T-helper 9 cell (primary cell): ENCODE measurements at places on chromosomes 1 and 21.

- no peak for DNase-seq
Measured at GRCh38 chr1:47918257-47918867, 78.8 kb downstream of the TRABD2B start.

DNA sequence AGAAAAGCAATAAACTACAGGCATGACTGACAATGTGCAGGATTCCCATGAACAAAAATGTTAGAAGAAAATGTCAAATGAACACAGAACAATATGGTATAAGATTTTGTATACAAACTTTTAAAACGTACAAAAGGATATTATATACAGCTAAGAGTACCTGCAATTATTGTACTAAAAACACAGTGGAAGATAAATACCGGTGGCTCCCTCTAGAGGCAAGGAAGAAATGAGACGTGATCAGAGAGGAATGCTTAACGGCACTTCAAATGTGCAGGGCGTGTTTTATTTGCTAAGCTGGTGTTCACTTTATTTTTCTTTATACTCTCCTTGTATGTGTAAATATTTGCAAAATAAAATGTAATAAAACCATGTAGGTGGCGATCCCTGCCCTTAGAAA is 191.8 kb upstream of the SAMSN1 start:
- DNase-seq, result peak; percentile 9

GRCh38 chr21:35217504-35218060 is 168.5 kb upstream of the RUNX1 start:
- no peak for DNase-seq

GRCh38 chr1:23505851-23506250 is 21.9 kb upstream of the ASAP3 start:
- DNase-seq, result no peak

DNA sequence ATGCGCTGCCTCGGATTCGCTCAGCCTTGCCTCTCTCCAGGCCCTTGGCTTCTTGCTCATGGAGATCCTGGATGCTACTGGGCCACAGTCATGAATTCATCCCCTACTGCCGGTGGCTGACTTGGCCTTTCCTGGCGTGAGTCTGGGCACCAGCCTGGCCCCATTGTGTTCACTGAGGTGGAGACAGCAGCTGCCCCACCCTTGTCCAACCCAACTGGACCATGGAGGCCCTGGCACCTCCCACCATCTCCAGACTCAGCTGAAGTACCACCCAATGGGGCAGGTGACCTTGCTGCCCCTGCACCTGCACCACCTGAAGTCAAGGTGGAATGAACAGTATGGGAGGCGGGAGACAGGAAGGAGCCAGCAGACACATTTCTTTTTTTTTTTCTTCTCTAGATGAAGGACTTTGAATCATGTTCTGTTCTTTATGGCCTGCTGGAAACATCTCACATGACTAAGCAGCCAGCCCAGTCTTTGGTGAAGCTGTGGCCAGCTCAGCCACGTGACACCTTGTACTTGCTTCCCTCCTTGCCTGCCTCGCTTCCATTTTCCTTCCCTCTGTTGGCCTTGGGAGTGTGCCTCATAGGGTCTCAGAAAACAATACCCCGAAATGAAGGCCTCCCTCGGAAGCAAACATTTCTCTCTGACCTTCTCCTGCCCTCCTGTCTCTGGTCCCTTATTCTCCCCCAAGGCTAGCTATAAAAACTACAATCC is 3.8 kb upstream of the SLC30A2 start:
- no peak for DNase-seq

- no peak for DNase-seq
Measured at GRCh38 chr1:43704838-43705237, 2.5 kb upstream of the ST3GAL3 start.

- DNase-seq, result no peak
Measured at GRCh38 chr21:45080232-45080631, 5.9 kb downstream of the ADARB1 start.

DNA sequence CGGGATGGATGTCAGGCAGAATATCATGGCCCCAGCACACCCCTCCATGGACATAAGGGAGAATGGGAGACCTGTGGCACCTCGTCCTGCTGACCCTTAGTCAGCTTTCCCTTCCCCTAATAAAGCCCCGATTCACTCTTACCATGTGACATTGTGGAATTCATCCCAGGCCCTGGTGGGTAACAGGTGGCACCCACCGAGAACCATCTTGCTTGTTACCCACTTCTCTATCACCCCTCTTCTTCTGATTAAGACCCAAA is 32.9 kb downstream of the CSMD2 start:
- no peak for DNase-seq

DNA sequence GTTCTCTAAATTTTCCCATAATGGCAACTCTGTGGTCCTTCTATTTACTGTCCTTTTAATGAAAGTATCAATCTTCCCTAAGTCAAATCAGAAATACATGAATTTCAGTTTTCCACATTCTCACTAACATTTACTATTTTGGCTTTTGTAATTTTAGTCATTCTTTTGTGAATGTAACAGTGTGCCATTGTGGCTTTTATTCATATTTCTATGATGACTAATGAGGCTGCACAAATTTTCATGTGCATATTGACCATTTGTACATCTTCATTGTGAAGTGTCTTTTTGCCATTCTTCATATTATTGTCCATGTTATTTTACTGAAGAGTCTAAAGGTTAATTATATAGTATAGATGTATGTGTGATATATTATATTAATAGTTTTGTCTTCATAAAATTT is 431.0 kb upstream of the BRINP3 start:
- no peak for DNase-seq

GRCh38 chr1:203926025-203926540 is 64.7 kb downstream of the SNRPE start:
- no peak for DNase-seq

DNA sequence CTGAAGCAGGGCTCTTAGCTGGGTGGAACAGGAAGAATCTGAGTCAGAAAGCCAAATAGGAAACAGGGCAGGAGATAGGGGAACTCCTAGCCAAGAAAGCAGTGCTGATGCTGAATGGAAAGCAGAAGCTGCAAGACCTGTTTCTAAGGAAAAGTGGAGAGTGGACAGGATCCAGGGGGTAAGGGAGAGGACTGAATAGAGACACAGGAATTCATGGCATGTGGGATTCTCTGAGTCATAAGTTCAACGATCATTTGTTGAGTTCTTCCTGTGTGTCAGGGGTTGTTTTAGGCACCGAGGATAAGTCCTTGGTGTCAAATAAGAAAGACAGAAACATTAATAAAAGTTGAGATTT is 153.8 kb upstream of the FGGY start:
- no peak for DNase-seq

DNA sequence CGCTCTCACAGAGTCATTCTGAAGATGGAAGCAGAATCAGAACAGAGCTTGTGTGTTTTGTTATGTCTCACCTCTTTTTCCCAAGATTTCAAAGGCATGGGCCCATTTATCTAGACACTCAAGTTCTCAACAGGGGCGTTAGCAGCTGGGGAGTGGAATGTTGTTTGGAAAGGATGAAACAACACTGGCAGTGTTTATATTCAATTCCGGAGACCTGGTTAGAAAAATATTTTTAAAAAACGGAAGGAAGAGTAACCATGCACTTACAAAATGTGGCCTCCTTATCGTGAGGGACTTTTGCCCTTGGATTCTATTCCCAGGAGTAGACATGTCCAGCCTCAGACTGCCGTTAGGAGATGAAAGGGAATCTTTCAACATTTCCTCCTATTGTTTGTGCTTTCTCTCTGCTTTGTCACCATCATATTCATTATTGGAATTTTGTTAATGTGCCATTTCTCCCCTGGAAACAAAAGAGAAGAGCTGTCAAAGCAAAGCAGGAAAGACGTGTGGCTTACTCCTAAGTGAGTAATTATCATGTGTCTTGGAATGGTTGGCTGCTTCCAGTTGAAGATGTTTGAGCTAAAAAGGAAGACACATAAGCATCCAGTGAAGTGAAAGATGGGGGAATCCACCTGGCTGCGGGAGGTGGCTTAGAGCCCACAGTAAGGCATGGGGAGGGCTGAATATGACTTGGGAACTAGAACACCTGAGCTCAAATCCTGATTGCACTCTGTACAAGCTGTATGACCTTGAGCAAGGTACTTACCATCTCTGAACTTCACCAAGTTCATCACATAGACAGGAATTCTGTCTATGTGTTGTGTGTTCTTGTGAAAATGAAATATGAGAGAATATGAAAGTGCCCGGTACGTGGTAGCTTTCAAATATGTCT is 71.7 kb upstream of the JUN start:
- DNase-seq, result no peak

- peak; percentile 50 for DNase-seq
Measured at GRCh38 chr1:27341525-27342252, at the start of gene SYTL1. Gene SYTL1 (plus strand): TSS chr1:27342022. CDS start chr1:27345335, 3,313 bp downstream.

DNA sequence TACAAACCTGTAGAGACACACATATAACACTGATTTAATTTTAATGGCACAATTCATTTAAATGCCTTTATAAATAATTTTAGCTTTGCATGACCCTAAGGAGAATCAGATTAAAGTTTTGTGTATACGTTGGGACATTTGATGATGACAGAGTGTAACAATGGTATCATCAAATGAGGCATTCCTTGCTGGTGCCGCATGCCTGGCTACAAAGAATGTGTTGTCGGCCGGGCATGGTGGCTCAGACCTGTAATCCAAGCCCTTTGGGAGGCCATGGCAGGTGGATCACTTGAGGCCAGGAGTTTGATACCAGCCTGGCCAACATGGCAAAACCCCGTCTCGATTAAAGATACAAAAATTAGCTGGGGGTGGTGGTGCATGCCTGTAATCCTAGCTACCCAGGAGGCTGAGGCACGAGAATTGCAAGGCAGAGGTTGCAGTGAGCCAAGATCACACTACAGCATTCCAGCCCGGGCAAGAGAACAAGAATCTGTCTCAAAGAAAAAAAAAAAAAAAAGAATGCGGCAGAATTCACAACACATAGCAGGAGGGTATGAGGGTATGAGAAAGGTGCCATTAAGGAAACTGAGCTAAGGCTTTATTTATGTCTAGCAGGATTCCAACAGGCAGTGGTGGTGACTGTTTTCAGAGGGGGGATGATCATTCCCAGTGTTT is 58.9 kb downstream of the PTPN14 start:
- no peak for DNase-seq

DNA sequence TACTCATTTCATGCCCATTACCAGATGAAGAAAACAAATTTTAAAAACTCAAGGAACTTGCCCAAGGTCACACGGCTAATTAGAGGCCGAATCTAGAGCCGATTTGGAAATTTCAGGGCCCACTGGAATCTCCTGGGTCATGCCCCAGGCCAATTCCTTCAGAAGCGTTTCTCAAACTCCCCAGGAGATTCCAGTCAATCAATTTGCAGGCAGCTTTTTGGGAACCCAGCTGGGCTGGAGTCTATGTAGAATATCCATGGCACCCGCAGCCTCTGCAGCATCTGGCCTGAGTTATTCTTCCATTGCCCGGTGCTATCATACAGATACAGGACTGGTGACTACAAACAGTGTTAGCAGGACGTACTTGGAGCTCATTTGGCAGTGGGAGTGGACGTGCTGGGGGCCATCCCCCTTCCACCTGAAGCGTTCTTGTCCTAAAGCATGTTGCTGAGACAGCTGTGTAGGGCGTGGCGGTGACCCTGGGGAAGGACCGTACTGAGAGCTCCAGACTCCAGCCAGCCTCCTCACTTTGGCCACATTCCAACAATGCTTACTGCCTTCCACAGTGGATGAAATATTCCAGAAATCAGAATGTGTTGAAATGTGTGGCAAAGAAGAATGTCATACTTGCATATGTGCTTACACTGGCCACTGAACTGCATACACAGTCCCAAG is 38.3 kb downstream of the ABCG1 start:
- DNase-seq, result no peak

DNA sequence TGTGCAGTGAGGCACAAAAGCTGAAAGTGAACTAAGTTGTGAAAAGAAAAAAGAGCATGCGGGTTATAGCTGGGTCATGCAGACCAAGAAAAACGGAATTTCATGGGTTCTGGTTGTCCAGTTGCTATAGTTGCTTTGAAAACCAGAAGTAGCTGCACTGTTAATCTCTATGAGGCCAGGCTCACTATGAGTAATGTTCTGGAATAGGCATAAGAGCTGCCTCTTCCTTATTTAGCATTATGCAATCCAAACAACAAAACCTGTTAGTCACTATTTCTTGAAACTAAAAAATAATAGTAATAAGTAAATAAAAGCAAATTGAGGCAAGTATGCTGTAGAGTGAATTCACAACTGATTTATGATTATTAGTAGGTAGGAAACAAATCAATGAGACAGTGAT is 1383.7 kb downstream of the MRPL39 start:
- DNase-seq, result no peak

GRCh38 chr1:16905868-16906702 is 10.3 kb downstream of the RNU1-2 start:
- DNase-seq, result no peak

- DNase-seq, result no peak
Measured at GRCh38 chr21:32994305-32994704, 31.4 kb upstream of the OLIG2 start.
